ENCODE measurements at places on chromosomes 7 and 10. TPM values are rescaled to one million over a fixed set of nuclear protein-coding genes. Genes with fewer than 3 reads are reported as not detected.

GRCh38 chr7:127189886-127190285 is 62.9 kb downstream of the GRM8 start:
- no peak for DNase-seq

- no peak for DNase-seq
These were observed 19.9 kb downstream of the KLF6 start for GRCh38 chr10:3765146-3765545.

DNA sequence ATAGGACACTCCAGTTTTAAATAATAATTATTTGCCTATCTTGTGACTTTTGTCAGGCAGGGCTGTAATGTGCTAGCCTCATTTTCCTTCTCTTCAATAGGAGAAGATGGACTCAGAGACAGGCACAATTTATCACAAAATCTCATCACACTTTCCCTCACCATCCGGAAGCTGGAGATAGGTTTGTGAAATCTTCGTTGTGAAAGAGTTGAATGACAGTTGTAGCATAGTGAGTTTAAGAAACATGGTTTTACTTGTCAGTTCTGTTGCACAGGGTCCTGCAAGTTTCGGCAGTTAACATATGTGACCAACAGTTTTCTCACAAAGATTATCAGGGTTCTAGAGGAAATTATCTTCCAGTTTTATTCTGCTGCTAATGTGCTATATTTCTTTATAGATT is 37.7 kb upstream of the MAP3K8 start:
- no peak for DNase-seq

Gene THSD7A
- 0.46 TPM for polyA plus RNA-seq

DNA sequence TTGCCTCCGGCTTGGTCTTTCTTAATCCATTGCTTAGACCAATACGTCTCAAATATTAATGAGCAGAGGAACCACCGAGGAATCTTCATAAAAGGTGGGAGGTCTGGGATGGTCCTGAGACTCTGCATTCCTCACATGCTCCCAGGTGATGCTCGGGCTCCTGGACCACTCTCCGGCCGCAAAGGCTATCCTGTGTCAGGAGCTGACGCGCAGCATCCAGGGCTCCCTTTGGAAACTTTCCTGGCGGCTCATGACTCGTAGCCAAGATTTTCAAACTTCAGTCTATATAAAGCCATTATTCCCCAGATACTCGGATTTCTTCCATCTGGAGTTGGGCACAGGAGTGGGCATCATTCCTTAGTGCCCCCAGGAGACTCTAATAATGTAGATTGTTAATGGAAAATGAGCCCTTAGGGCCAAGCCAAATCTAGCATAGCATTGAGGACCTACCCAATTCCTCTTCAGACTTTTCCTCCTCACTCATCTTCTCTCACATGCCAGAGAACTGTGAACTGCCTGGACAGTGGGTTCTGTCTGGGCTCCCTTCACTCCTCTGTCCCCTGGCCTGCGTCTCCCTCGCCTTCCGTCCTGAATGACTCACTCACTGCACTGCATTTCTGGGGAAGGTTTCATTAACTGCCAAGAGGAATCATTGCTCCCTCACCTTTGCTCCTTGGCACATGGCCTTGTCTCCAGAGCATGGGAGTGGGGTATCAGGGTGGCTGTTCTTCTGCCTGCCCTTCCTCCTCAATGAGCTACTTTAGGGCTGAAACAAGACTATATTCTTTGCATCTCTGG is 89.3 kb downstream of the MKI67 start:
- no peak for DNase-seq

DNA sequence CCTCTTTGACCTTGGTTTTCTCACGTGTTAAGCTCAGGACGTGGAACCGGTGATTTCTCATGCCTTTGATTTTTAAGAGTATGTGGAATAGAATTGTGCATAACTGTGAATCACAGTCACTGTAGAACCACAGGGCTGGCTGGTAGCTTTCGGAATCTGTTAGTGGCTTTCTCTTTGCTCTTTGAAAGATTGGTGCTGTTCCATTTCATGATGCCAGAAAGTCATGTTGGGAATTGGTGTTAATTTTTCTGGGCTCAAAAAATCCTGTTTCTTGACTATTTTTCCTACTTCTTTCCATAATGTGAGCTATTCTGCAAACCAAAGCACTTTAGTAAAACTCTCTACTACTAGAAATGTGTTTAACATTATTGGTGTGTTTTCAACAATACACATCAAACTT is 73.0 kb downstream of the CACNB2 start:
- no peak for DNase-seq

GRCh38 chr10:103874730-103875129 is 19.4 kb upstream of the SH3PXD2A start:
- no peak for DNase-seq

DNA sequence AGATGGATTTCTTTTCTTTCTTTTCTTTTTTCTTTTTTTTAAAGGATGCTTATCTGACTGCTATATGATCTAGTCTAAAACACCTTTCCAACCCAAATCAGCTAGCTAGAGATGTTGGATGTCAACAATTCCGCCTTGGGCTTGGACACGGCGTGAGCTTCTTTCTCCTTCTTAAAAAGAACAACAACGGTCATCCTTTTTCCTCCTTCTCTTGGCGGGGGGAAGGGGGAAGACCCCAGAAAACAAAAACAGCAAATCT is 1.0 kb downstream of the BEND7 start:
- DNase-seq = no peak

DNA sequence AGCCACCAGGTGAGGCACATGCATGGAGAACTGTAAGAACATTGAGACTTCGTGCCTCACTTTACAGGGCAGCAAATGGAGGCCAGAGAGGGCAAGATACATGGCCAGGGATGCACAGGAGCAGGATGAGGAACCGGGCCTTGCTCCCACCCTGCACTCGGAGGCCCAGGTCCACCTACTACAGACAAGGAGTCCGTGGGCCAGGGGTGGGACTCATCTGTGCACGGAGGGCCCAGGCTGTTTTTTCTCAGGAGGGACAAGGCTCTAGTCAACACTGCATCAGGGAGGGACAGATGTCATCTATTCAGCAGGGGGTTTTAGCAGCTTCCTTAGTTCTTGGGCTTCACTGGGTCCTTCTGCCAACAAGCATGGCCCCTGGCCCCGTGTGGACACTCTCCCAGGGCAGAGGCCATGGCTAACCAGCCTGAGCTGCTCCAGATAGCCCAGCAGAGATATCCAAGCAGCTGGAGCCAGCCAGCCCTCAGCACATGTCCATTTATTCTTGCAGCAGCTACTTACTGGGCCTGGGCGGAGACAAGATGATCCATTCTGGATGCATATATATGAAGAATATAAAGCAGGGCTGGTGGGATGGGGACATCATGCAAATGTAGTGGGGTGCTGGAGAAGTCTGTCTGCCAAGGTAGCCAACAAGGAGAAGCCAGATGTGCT is 134.5 kb upstream of the RET start:
- DNase-seq = no peak

- DNase-seq = no peak
These were observed 581.2 kb upstream of the MGMT start for GRCh38 chr10:128885573-128886555.

GRCh38 chr7:67602246-67602887 is 605.7 kb downstream of the TYW1 start:
- no peak for DNase-seq

GRCh38 chr7:138282997-138283396 is 177.1 kb upstream of the TRIM24 start:
- no peak for DNase-seq

Gene MORN4
- 12.4 TPM for polyA plus RNA-seq

GRCh38 chr10:5292196-5292735 is 72.5 kb upstream of the UCN3 start:
- no peak for DNase-seq

GRCh38 chr7:100085515-100085914 is 3.3 kb upstream of the COPS6 start:
- DNase-seq = no peak

Gene HPS1
- 37.3 TPM for polyA plus RNA-seq

Gene NMT2
- 5.5 TPM for polyA plus RNA-seq

- DNase-seq = peak; percentile 28
These were observed 167.7 kb upstream of the PPP1R3A start for GRCh38 chr7:114086537-114086913.

- DNase-seq = no peak
These were observed 147.9 kb upstream of the EGR2 start for GRCh38 chr10:62964026-62964425.

DNA sequence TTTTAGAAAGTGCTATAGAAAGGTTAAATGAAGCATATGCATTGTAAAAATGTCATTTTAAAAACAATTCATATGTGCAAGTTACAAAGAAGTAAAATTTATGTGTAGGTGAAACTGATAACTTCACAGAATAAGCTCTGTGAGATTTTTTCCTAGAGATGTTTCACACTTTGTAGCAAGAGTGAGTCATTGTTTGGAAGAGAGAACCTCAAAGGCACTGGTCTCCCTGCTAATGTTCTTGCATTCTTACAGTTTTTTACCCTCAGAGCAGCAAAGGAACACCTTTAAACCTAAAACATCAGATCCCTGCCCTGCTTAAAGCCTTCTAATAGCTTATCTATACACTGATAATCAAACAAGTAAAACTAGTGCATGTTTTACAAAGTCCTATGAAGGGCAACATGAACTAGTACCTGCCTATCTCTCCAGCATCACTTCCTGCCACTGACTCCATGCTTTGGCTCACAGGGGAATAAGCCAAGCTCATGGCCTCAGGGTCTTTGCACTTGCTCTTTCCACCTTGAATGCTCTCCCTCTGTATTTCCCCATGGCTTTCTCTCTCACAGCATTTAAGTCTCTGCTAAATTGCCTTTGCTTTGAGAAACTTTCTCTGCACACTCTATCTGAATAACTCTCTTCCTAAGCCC is 997.0 kb downstream of the GATA3 start:
- DNase-seq = no peak

DNA sequence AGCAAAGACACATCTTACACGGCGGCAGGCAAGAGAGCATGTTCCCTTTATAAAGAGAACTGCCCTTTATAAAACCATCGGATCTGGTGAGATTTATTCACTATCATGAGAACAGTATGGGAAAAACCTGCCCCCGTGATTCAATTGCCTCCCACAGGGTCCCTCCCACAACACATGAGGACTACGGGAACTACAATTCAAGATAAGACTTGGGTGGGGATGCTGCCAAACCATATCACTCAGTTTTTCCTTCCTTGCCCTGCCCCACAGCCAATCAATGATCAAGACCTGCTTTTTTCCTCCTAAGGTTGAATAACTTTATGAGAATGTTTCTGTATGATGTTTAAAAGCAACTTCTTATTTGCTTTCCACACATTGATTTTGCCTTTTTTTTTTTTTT is 3.1 kb upstream of the PTPRE start:
- no peak for DNase-seq

- DNase-seq = no peak
These were observed 15.9 kb downstream of the VIPR2 start for GRCh38 chr7:159128767-159129166.

- no peak for DNase-seq
These were observed 77.5 kb downstream of the HGF start for GRCh38 chr7:81692146-81692905.

- no peak for DNase-seq
These were observed 329.9 kb downstream of the PTPRN2 start for GRCh38 chr7:158257516-158258410.

- DNase-seq = no peak
These were observed 19.4 kb downstream of the PON3 start for GRCh38 chr7:95376632-95377400.

- DNase-seq = no peak
These were observed 47.3 kb downstream of the TCERG1L start for GRCh38 chr10:131264110-131264788.

GRCh38 chr7:121278120-121279021 is 50.4 kb upstream of the WNT16 start:
- no peak for DNase-seq

Gene EBF3
- polyA plus RNA-seq = 0.31 TPM

GRCh38 chr10:124063750-124064603 is 29.4 kb downstream of the CHST15 start:
- DNase-seq = peak; percentile 64

GRCh38 chr10:95655571-95656290 is 780 bp downstream of the ALDH18A1 start:
- DNase-seq = peak; percentile 52

DNA sequence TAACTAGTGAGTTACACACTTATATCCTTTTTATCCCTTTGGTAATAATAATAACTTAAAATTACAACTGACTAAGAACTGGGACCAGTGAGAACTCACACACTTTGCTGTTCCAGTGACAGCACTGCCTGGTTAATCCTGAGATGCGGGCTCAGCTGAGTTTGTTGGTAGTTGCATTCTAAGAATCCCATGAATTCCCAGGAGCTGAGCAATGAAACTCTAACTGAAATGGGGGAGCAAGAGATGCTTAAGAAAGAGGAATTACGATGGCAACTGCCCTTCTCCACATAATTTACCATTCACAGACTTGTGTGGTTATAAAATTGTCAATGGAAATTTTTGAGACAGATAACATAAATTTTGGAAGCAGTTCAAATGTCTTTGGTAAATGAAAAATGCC is 659.4 kb downstream of the MAGI2 start:
- no peak for DNase-seq

GRCh38 chr10:101131962-101132635 is 999 bp downstream of the TLX1 start:
- no peak for DNase-seq

Gene ZNF316
- polyA plus RNA-seq = 7.2 TPM

GRCh38 chr10:114821293-114821914 is at the start of gene FHIP2A:
Gene FHIP2A (plus strand): TSS chr10:114821780. CDS start chr10:114822079, 299 bp downstream.
- peak; percentile 82 for DNase-seq

GRCh38 chr10:58209669-58210068 is 58.0 kb downstream of the IPMK start:
- no peak for DNase-seq

GRCh38 chr10:52082307-52082706 is 231.8 kb upstream of the DKK1 start:
- no peak for DNase-seq

Data from stomach (tissue), 19 donors.